GM23248 (cell line): ENCODE measurements at places on chromosomes 11 and 22. TPM values are rescaled to one million over a fixed set of nuclear protein-coding genes. Genes with fewer than 3 reads are reported as not detected.
A peak's percentile ranks its signal among the peaks of the same experiment; 100 is the strongest.

THRSP gene
- total RNA-seq = not detected in 2 replicates

TRPM5 gene
- not detected in 2 replicates for total RNA-seq

GRCh38 chr22:31276426-31277167 is 15.7 kb downstream of the PIK3IP1 start:
- DNase-seq = no peak

ASRGL1 gene
- total RNA-seq = 0.43 TPM in 1 of 2 replicates, not detected in the other

RIMBP3C gene
- 0.22 TPM in 1 of 2 replicates, not detected in the other for total RNA-seq

DNA sequence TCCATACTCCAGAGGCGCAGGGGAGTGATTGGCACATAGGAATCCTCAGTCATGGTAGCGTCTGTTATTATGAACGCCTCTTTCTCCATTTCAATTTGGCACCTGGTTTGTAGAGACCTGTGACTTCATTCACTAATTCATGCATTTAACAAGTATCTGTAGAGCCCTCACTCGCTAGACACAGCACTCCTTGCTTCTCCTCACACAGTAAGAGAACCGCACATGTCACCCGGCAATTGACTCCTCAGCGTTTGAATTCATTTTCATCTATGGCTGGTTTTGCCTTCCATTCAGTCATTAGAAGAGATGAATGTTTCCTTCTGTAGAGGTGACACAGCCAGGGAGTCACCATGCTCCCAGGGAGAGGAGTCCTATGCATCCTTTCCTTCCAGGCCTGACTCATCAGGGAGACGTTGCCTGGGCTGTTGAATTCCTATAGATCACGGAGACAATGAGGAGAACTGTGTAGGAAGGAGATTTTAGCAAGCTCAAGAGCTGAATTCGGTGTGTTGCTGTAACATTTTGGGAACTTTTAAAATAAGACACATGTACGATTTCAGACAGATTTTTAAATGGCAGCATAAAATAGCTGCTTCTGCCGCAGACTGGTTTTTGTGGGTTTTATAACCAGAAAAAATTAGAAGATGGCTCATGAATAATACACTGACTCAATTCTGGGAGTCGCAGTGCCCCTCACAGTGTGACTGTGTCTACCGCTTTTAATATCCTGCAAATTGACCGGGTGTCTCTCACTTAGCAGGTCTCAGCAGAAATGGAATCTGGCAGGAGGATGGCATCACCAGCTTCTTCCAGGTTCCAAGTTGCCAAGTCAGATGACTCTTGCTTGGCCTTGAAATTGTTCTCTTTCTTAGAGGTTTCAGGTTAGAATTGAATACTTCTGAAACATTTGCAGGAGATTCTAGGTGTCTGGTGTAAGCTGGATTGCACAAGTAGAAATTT is 44.4 kb upstream of the CLMP start:
- DNase-seq = peak; percentile 93

GRCh38 chr22:37726241-37726887 is 29.5 kb downstream of the TRIOBP start:
- peak; percentile 68 for DNase-seq

DNA sequence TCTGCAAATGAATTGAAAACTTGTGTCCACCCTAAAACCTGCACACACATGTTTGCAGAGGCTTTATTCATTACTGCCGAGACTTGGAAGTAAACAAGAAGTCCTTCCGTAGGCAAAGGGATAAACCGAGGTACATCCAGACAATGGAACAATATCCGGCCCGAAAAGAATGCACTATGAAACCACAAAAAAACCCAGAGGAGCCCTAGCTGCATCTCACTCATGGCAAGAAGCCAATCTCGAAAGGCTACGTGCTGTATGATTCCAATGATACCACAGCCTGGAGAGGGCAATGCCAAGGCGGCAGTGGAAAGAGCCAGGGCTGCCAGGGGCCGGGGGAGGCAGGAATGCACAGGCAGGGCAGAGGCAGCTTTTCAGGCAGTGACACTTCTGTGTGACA is 3.2 kb upstream of the MRPL23 start:
- DNase-seq = peak; percentile 36

OR8G5 gene
- total RNA-seq = not detected in 2 replicates

SLC22A25 gene
- total RNA-seq = not detected in 2 replicates
